Stimulated activated CD4-positive, alpha-beta T cell treated with anti-CD3 and anti-CD28 coated beads, Interleukin-1b, Interleukin-23, amount 100 ng/mL, for 48 hours (primary cell): ENCODE measurements at places on chromosomes 7 and 10.

- DNase-seq: no peak
These were observed 207.7 kb downstream of the ZEB1 start for GRCh38 chr10:31526681-31527080.

DNA sequence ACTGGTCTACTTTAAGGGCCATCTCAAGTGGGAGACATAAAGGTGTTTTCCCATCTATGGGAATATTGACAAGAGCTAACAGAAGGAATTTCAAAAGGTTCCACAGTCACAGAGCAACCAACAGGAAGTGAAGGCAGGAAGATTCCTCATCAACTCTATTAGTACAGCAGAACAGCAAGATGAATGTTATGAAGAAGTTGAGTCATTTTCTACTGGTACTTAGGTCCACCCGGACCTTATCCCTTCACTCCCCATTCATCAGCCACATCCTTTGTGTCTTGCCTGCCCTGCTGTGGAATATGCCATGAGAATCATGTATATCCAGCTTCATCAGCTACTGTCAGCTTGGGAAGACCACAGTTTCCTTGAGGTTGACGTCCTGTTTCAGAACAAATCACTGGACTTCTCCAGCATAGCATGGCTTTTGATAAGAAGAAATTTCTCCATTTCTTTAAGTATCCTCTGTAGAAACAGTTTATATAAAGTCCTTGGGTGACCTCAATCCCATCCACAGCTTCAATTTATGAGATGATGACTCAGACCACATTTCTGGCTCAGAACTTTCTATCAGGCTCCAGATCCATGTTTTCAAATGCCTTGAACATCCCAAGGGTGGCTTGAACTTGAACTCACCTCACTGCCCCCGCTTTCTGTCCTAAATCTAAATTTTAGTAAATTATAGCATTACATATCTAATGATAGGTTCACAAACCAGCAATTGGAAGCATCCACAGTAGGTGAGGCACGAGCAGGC lies 84.9 kb upstream of the AGK start:
- DNase-seq: no peak

- DNase-seq: no peak
These were observed 57.6 kb downstream of the TSPAN15 start for GRCh38 chr10:69508738-69509340.

- DNase-seq: no peak
These were observed 322.8 kb upstream of the SORCS1 start for GRCh38 chr10:107487284-107487683.

- no peak for DNase-seq
These were observed 162.0 kb downstream of the MAGI2 start for GRCh38 chr7:79291498-79291865.

- no peak for DNase-seq
These were observed 767.7 kb downstream of the TYW1 start for GRCh38 chr7:67764289-67764688.

DNA sequence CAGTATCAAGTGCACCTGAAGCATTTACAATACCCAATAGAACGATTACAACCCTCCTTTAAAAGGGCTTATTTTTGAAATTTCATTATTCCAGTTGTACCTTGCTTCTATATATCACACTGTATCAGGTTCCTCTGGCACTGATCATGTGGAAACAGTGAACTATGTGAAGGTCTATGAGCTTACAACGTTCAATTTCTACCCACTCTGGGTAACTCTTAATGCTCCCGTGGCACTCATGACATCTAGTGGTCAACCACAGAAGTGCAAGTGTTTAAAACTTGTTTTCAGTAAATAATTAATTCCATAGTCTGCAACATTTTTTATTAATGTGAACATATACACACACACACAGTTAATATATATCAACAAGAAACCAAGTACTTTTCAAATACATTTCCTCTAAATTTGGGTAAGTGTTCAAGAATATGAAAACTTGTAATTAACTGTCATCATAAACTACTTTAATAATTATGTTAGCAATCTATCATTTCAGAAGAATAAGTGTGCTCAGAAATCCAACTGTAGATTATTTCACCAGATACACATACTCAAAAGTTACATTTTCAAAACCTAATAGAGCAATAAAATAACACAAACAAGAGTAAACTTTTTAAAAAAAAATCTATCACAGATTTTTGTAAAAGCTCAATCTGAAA lies 61.0 kb downstream of the MPP7 start:
- peak; percentile 25 for DNase-seq

DNA sequence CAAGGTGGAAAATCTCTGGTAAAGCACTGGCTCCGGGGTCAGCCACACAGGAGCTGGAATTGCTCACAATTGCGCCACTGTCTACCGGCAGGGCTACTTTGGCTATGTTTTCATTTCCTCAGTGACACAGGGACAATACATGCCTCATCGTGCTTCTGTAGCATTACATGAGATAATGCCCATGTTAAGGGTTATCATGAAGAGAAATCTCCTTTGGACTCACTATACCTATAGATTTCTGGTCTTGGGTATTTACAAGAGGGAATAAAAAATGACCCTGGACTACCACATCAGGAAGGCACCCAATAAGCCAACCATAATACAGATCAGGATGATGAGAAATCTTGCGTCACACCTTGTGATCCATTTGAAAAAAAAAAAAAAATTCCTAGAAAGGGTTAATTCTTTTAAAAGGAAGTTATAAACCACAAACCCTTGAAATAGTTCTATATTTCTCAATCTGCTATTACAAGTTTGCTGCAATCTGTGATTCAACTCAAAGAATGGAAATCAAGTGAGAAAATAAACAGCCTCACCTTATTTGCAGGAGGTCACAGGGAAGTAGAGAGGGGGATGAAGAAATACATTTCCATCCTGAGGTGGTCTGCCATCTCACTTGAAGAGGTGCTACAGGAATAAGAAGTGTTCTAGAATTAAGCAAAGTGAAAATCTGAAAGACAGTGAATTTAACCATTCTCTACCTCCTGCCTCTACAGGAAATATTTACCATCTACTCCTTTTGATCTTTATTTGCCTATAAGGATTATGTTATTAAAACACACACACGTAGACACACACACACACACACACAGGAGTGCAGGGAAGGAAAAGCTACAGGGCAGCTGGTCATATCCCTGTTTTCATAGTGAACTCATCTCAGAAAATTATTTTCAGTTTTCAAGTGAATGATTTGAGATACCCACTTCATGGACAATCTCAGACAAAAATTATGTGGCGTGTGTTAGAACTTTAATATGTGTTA lies 231.3 kb upstream of the CELF2 start:
- no peak for DNase-seq

DNA sequence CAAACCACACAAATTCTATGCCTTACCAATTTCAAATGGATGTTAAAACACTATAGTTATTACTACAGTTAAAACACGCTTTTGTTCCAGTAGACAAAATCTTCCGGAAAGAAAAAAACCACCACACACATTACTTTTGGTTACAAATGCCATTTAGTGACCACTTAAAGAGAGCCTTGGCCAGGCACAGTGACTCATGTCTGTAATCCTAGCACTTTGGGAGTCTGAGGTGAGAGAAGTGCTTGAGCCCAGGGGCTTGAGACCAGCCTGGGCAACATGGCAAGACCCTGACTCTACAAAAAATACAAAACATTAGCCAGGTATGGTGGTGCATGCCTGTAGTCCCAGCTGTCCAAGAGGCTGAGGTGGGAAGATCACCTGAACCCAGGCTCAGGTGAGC lies 7.2 kb downstream of the TNPO3 start:
- no peak for DNase-seq

- no peak for DNase-seq
These were observed 192.8 kb upstream of the PRSS58 start for GRCh38 chr7:142450695-142451094.

GRCh38 chr7:37248396-37248861 lies 200.2 kb downstream of the ELMO1 start:
- DNase-seq: no peak

GRCh38 chr10:132434405-132435005 lies 37.5 kb downstream of the PWWP2B start:
- DNase-seq: peak; percentile 59

- DNase-seq: no peak
These were observed 167.2 kb downstream of the RAMP3 start for GRCh38 chr7:45324683-45325237.

DNA sequence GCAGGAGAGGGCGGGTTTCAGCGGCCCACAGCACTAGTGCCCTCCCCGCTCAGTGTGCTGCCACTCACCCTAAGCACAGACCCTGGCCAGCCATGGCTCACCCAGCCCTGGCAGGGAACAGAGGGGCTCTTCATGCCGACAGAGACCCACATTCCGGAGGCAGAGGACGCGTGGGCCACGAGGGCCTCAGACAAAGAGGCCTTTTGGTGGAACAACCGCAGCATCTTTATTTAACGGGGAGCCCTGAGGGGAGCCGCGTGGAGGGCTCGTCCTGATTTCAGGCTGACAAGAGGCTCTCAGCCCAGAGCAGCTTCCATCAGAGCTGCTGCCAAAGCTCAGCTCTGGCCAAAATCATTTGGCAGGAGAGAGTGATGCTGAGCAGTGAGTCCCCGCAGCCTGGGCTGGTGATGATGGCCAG lies 127.8 kb downstream of the SH3PXD2A start:
- no peak for DNase-seq

GRCh38 chr7:51243631-51244030 lies 73.0 kb downstream of the COBL start:
- DNase-seq: no peak

DNA sequence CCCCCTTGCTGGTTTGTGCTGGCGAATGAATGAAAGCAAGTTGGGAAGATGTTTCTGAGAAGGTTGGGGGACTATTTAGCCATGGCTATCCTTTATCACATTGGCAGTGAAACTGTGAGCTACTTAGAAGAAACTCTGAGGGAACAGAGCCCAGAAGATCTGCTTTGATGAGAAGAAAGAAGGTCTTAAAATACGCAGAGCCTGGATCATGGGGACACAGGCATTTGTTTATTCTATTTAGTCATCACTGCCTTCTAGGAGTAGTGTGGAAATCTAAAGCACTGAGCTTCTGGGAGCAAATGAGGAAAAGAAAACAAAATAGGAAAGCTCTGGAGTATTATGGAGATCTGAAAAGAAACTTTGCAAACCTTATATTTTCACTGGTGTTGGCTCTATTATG lies 28.5 kb downstream of the CPED1 start:
- DNase-seq: no peak

- no peak for DNase-seq
These were observed 153.0 kb upstream of the PRPS1L1 start for GRCh38 chr7:18180685-18181084.

- DNase-seq: no peak
These were observed 305.5 kb downstream of the GPR37 start for GRCh38 chr7:124460056-124460450.

DNA sequence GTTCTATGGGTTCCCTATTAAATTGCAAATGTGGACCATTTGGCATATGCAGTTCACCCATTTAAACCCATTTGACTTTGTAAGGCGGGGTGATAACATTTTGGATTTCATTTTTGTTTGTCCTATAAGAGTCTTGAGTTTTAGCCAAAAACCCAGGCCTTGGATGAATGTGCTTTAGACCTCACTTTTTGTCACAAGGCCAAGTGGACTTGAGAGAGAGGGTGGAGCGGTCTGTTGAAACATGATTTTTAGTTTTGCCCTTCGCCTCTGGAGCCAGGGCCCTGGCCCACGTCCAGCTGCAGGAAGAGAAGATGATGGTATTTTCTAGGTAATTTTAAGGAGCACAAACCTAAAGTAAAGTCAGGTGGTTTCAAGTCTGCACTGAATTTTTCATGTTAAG lies 260.1 kb downstream of the SLC25A13 start:
- DNase-seq: no peak

DNA sequence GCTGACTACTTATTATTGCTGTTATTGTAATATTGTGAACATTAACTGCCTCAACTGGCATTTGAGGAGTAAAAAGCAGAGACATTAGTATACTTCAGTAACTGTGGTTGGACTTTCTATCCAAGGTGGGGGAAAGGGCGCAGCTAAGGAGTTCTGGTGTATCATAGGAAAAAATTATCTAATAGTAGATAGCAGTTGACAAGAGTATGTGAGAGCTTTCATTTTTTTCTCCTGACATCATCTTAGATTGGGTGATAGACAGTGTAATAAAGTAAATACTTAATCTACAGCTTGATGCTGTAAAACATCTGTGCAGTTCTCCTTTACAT lies 68.9 kb downstream of the PHTF2 start:
- DNase-seq: no peak

- DNase-seq: no peak
These were observed 203.7 kb upstream of the IMMP2L start for GRCh38 chr7:111765751-111766643.

DNA sequence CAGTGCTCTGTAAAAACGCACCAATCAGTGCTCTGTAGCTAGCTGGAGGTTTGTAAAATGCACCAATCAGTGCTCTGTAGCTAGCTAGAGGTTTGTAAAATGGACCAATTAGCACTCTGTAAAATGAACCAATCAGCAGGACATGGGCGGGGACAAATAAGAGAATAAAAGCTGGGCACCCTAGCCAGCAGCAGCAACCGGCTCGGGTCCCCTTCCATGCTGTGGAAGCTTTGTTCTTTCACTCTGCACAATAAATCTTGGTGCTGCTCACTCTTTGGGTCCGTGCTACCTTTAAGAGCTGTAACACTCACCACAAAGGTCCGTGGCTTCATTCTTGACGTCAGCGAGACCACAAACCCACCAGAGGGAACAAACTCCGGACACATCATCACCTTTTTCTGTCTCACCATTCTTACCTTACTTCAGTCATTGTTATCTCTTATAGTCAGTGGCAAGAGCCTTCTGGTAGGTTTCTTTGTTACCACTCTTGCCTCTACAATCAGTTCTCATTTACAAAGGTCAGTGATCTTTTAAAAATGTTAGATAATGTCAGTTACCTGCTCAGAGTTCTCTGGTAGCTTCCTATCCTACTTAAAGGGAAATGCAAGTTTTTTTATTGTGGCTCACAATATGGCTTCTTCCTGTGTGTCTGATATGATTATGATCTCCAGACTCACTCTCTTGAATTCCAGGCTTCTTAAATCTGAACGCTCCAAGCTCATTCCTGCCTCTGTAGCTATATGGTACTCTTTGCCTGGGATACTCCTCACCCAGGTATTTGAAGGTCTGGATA lies 4.5 kb downstream of the STAM start:
- peak; percentile 64 for DNase-seq

- peak; percentile 28 for DNase-seq
These were observed 25.9 kb downstream of the SFXN4 start for GRCh38 chr10:119139464-119140067.

DNA sequence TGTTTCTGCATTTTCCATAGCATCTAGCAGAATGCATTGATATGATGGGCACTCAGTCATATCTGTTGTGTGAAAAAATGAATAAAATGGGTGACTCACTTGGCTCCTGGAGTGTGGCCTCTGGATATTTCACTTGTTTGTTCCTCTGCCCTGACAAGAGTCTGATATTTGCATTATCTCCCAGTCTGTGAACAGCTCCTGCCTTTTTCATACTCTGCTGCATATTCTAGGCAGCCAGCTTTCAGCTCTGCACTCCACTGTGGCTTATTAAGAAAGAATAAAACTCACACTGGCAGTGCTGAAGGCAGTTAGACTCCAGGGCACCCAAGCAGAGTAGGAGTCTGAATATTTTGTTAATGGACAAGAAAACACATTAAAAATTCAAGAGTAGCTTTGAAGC lies 623.9 kb downstream of the SORCS1 start:
- DNase-seq: no peak

GRCh38 chr10:132643709-132644526 lies 106.3 kb downstream of the INPP5A start:
- DNase-seq: no peak

GRCh38 chr10:132332433-132332754 lies 401 bp downstream of the LRRC27 start:
- no peak for DNase-seq

GRCh38 chr10:100576282-100576635 lies 40.5 kb downstream of the HIF1AN start:
- DNase-seq: no peak
